SW 1271 (cell line): ENCODE measurements at places on chromosomes 16 and 17.

DNA sequence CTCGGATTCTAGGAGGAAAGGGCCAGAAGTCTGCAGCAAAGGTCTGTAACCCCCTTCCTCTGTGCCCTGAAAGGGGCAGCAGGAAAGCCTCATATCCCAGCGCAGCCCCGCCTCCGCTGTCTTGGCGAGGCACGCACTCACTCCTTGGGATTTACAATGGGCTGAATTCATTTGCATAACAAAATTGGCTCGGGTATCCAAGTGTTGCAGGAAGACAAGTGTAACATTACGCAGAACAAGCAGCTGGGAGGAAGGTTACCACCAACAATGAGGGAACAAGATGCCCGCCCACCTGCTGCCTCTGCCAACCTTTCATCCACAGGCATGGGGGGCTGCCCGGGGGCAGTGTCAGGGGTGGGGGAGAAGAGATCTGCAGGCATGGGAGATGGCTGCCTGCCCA is 130.4 kb downstream of the MRM1 start:
- DNase-seq, result no peak

- no peak for DNase-seq
These were observed 5.1 kb downstream of the TSPOAP1 start for GRCh38 chr17:58323366-58324055.

- peak; percentile 74 for DNase-seq
These were observed 2.9 kb upstream of the SCIMP start for GRCh38 chr17:5237541-5238016.

- DNase-seq, result no peak
These were observed 85.3 kb upstream of the C16orf82 start for GRCh38 chr16:26981266-26981938.

DNA sequence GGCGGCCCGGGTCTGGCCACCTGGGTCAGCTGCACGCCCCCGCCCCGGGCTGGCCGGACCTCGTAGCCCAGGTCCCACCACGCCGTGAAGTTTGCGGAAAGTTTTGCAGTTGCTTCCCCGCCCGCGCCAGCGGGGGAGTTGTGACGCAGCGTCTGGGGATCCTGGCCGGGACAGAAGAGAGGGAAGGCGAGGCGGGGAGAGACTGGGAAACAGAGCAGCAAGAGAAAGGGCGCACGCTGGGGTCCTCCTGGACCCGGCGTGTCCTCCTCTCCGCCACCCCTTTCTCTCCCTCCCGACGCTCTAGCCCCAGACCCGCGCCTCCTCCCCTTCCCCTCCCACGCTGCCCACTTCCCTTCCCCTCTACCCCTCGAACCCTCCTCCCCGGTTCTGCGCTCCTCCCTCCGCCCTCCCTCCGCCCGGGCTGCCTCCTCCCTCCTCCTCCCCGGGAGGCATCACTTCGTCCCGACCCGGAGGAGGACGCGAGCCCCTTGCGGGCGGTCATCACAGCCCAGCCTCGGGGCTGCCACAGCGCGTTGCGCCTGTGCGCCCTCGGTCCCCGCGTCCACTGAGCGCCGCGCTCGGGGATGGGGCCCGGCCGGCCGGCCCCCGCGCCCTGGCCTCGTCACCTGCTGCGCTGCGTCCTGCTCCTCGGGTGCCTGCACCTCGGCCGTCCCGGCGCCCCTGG is at the start of gene MRC2:
MRC2 (plus strand) TSS at position 452 of the 685 bp plus-strand sequence; CDS start at position 585, 133 bp downstream.
- peak; percentile 61 for DNase-seq

GRCh38 chr16:79723583-79724168 is 123.1 kb upstream of the MAF start:
- DNase-seq, result no peak

GRCh38 chr16:83539736-83540490 is 267.9 kb upstream of the HSBP1 start:
- DNase-seq, result no peak
